ENCODE measurements at places on chromosomes 2 and 18. TPM values are rescaled to one million over a fixed set of nuclear protein-coding genes. Genes with fewer than 3 reads are reported as not detected.

GRCh38 chr2:75558786-75559679 is 1.7 kb downstream of the EVA1A start:
- no peaks in the 10 kb centered on the region for H3K4me1 ChIP-seq
- no peak overlapping the region for H3K4me3 ChIP-seq
- no peak overlapping the region for H3K27ac ChIP-seq
- no peaks in the 10 kb centered on the region for H3K27me3 ChIP-seq
- no peak for DNase-seq
- H3K36me3 ChIP-seq: no peaks in the 10 kb centered on the region

- no peak overlapping the region for H3K27ac ChIP-seq
- H3K27me3 ChIP-seq: no peaks in the 10 kb centered on the region
- peaks cover 5% of the 10 kb centered on the region for H3K4me1 ChIP-seq
- no peaks in the 10 kb centered on the region for H3K36me3 ChIP-seq
Measured at GRCh38 chr18:13296867-13297574, 78.5 kb downstream of the LDLRAD4 start.

GRCh38 chr2:101998896-101999789 is 7.4 kb downstream of the IL1R2 start:
- H3K27ac ChIP-seq: no peak overlapping the region
- H3K36me3 ChIP-seq: no peaks in the 10 kb centered on the region
- H3K4me1 ChIP-seq: no peaks in the 10 kb centered on the region
- DNase-seq: no peak
- H3K4me3 ChIP-seq: no peak overlapping the region
- H3K27me3 ChIP-seq: no peaks in the 10 kb centered on the region

Gene SCN3A
- 8.3 TPM for total RNA-seq

Gene KIAA2012
- total RNA-seq: not detected

All from thoracic aorta (tissue), 2 donors.